Sigmoid colon (tissue), 7 donors: ENCODE measurements at places on chromosomes 16 and 17. TPM values are rescaled to one million over a fixed set of nuclear protein-coding genes. Genes with fewer than 3 reads are reported as not detected.
A peak's percentile ranks its signal among the peaks of the same experiment; 100 is the strongest.

DNA sequence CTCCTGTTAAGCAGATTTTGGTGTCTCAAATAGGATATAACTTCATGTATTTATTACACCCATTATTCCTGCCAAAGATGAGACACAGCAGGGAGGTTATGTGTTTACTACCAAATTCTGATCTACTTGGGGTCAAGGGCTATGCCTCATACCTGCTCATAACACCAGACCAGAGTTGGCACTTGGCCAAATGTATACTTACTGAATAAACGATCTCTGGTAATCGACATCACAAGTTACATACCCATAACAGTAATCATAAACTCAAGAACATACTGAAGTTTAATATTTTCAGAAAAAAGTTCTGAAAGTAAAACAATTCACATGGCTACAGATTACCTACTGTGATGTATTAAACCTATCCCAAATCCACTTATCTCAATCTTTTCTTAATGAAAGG lies 2.9 kb downstream of the TMEM170A start:
- no peak for DNase-seq

DNA sequence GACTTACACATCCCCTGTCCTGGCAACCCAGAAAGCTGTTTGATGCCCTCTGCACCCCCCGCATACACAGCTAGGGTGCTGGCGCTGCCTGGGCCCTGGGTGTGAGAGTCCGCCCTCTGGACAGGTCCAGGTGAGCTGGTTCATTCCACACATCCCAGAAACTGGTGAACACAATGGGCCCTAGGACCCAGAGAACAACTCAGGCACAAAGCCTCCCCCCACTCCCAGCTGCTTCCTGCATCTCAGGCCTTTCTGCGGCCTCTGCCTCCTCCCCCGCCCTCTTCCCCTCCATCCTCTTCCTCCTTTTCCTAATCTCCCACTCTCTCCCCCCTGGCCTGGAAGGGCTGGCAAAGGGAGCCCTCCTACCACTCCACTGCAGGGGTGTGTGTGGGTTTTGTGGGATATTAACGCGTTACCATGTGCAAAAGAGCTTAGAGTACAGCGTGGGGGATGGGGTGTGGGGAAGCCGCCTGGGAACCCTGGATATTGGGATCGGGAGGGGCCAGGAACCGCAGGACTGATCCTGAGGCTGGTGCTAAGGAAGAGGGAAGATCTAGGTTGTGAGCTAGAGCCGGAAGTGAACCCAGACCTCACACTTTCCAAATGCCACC lies 1.6 kb upstream of the PPP1R9B start:
- peak; percentile 93 for DNase-seq

DNA sequence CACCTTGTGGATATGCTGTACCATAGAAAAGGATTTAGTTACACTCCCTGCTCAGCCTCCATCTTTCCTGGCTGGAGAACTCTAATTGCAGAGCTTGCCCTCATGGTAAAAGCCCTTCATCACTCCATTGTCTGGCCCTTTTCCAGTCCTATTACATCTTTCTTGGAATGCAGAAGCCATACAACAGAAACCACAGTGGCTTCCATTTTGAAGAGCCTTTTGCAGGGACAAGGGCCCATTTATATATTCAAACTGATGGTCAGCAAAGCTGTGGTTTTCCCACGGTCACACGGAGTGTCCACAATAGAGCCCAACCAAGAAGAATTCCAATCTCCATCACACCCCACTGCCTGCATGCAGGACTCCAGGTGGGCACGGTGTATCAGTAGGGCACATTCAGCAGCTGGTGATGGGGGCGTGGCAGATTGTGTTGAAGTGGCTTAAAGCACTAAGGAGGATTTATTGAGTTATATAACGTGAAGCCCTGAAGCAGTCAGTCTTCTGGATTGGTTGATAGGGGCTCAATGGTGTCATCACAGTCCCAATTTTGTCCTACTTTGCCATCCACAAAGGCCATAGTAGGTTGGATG lies 20.3 kb downstream of the COPRS start:
- no peak for DNase-seq

Gene ABCA5
- 19.3 TPM for total RNA-seq

- DNase-seq: no peak
Measured at GRCh38 chr17:68498479-68499326, 13.5 kb upstream of the PRKAR1A start.

DNA sequence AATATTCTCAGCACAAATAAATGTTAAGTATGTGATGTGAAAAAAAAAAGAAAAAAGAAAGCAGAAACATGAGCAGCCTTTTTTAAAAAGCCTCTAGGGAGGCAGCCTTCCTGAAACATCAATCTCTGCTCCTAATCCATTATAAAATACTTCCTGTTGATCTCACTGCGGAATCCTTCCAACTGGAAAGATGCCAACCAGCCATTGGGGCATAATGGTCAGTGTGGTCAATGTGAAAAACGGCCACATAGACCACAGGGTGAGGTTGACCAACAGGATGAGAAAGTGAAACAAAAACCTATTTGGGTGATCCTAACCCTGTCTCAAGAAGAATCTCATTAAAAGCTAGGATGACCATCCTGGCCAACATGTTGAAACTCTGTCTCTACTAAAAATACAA lies 26.1 kb upstream of the ABCA8 start:
- DNase-seq: peak; percentile 69
